T-cell (primary cell): ENCODE measurements at places on chromosomes 4 and X.
A peak's percentile ranks its signal among the peaks of the same experiment; 100 is the strongest.

- H3K36me3 ChIP-seq = no peaks in the 10 kb centered on the region
- H3K4me1 ChIP-seq = no peaks in the 10 kb centered on the region
- DNase-seq = no peak
- no peak overlapping the region for H3K4me3 ChIP-seq
Observed at GRCh38 chrX:129647418-129648410, 7.0 kb downstream of the APLN start.

GRCh38 chr4:60450054-60450453 is 750.1 kb upstream of the ADGRL3 start:
- H3K27me3 ChIP-seq = no peaks in the 10 kb centered on the region
- no peak overlapping the region for H3K27ac ChIP-seq
- H3K4me3 ChIP-seq = no peak overlapping the region
- DNase-seq = no peak
- no peaks in the 10 kb centered on the region for H3K36me3 ChIP-seq
- no peaks in the 10 kb centered on the region for H3K4me1 ChIP-seq

DNA sequence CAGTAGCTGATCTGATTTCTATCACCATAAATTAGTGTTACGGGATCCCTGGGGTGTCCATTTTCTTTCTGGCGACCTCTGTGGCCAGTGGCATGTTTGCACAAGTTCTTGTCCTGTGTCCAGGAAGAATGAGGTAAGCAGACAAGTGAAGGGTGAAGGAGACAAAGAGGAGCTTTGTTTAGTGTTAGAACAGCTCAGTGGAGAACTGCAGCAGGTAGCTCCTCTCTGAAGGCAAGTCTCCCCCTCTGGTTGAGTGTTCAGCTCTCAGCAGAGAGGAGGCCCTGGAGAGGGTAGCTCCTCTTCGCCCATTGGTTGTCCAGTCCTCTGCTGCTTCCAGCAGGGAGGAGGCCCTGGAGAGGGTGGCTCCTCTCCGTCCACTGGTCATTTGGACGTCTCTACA is 47.2 kb downstream of the DMP1 start:
- no peak overlapping the region for H3K4me3 ChIP-seq
- H3K36me3 ChIP-seq = no peaks in the 10 kb centered on the region
- DNase-seq = no peak
- no peaks in the 10 kb centered on the region for H3K4me1 ChIP-seq

DNA sequence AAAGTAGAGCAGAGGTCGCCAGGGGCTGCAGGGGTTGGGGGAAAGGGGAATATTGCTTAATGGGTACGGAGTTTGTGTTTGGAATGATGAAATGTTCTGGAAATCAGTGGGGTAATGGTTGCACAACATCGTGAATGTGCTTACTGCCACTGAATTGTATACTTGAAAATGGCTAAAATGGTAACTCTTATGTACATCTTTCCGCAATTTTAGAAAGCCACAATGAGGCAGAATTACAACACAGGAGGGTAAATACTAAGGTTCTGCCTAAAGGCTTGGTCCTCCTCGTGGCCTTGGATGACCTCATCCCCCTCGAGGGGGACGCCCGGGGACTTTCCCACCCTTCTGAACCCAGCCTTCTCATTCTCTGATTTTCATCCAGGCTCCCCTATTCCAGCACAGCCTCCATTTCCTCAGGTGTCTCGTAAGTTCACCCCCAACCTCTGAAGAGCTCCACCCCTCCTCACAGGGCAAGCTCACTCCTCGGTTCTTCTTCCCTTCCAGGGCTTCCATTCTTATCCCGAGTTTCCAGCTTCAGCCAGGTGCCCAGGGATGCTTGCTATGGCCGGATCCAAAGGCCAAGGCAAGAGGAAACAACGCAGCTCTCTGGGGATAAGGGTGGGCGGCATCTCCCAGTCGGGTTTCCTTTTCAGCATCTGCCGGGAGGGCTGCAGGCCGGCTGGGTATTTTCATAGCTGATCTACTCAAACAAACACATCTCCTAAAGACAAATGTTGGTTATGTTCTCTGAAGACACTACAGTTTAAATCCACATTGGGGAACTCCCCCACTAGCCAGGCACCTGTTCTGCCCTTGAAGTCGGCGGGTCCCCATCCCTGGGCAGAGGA is 71.3 kb upstream of the ACSL1 start:
- H3K36me3 ChIP-seq = no peaks in the 10 kb centered on the region
- no peak for DNase-seq
- peaks cover 25% of the 10 kb centered on the region for H3K27me3 ChIP-seq
- no peak overlapping the region for H3K27ac ChIP-seq
- no peak overlapping the region for H3K4me3 ChIP-seq

GRCh38 chr4:147528054-147528453 is 47.2 kb downstream of the EDNRA start:
- no peak overlapping the region for H3K27ac ChIP-seq
- H3K4me1 ChIP-seq = no peaks in the 10 kb centered on the region
- no peak overlapping the region for H3K4me3 ChIP-seq

- peak overlapping the region; percentile 34 for H3K4me3 ChIP-seq
- H3K27ac ChIP-seq = peak overlapping the region; percentile 99
- no peaks in the 10 kb centered on the region for H3K27me3 ChIP-seq
Observed at GRCh38 chrX:119686087-119686691, 6.8 kb downstream of the SEPTIN6 start.

DNA sequence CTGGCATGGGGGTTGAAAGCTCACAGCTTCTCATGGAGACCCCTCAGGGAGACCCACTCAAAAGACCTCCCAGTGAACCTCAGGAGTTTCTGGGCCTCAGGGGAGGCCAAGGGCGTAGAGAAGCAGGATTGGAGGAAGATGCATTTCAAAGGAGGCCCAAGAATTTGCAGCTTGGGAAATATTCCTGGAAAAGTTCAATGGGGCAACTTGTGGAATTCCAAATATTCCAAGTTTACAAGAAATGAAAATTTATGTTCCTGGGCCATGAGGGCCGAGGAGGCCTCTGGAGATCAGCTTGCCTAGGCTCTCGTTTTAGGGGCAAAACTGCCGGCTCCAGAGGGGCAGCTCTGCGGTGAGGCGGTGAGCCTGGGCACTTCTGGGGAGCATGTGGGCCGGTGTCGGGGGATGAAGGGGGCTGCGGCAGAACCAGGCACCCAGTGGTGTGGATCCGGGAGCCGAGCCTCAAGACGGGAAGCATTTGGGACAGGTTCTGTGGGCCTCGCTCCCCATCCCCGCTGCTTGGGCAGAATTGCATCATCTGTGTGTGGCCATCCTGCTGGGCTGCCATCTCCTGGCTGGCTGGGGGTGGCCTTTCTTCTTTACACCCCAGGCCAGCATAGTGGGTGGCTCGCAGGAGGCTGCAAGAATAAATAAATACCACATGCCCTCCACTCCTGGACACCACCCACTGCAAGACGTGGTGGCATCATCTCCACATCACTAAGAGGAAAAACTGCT is 54.6 kb upstream of the GPR78 start:
- H3K27me3 ChIP-seq = peaks cover 3% of the 10 kb centered on the region
- H3K27ac ChIP-seq = no peak overlapping the region

DNA sequence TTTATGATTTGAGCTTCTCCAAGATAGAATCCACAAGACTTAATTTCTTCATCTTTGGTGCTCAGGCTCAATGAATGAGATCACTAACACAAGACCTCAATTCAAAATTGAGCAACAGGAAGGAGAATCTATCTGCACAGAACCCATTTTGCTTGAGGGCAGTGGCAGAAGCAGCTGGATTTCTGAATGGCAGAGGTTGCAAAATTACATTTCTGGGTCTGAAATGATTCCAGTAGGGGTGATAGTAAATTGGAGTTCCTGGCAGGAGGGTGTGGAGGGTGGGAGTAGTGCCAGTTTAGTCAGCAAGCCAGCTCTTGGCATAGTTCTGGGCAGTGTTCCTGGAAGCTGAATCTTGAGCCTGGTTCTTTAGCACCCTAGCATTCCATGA is 281.1 kb downstream of the SLC7A11 start:
- no peaks in the 10 kb centered on the region for H3K4me1 ChIP-seq
- H3K27me3 ChIP-seq = no peaks in the 10 kb centered on the region
- no peak overlapping the region for H3K4me3 ChIP-seq
- DNase-seq = no peak

DNA sequence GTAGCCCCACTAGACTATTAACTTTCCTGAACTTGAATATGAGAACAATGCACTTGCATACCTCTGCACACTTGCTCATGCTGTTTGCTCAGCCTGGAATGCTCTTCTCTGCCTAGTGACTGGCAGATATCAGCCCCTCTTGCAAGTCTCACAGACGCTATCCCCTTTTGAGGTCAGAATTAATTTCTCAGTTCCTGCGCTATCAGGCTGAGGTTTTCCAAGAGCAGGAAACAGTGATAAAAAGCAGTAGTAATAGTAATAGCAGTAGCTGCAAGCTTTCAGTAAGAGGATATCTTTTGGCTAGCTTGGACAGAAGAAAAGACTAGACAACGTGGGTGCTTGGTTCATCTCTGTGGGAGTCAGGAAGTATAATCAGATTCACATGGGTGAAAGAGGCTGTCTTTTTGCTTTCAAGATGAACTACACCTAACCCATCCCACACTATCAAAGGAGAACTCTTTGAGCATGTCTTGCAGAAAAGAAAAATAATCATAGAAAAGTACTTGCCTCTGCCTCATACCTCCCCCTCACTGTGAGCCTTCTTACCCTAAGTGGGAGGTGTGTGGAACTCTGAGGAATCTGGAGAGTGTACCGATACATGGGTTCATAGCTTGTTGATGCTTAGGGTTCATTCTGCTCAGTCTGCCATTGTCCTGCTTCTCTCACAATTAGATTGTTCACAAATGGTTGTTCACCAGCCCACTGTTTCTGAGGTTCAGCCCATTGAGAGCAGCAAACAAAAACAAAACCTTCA is 11.3 kb upstream of the DRP2 start:
- no peaks in the 10 kb centered on the region for H3K36me3 ChIP-seq
- no peaks in the 10 kb centered on the region for H3K27me3 ChIP-seq
- DNase-seq = no peak
- H3K4me1 ChIP-seq = no peaks in the 10 kb centered on the region
- no peak overlapping the region for H3K27ac ChIP-seq

DNA sequence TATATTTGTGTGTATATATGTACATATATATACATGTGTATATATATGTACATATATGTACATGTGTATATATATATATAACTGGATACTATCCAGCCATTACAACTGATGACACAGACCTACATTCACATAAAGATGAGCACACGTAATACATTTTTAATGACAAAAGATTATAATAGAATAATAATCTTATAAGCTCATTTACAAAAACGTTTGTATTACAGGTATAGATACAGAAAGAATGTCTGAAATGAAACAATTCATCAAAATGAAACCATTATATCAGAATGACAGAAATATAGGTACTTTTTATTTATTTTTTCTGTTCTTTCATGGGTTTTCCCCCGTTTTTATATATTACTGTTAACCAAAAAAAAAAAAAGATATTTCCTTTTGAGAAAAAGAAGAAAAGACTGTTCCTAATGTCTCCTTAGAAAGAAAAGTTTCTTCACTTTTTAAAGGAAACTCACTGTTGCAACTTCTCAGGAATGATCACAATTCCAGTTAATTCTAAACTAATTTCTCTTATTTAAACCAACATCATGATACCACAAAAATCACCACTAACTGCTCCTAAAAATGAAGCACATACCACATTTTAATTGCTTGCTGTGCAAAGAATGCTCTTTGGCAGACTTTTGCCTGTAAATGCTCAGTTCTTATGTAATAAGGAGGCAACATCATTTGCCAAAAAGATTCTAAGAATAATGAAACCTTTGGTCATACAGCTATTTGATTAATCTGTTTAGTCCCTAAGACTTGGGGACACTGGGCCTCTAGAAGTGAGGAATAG is 18.9 kb downstream of the LEF1 start:
- peaks cover 4% of the 10 kb centered on the region for H3K36me3 ChIP-seq
- H3K27me3 ChIP-seq = no peaks in the 10 kb centered on the region
- no peak overlapping the region for H3K4me3 ChIP-seq
- peak overlapping the region; percentile 27 for H3K27ac ChIP-seq
- DNase-seq = no peak

DNA sequence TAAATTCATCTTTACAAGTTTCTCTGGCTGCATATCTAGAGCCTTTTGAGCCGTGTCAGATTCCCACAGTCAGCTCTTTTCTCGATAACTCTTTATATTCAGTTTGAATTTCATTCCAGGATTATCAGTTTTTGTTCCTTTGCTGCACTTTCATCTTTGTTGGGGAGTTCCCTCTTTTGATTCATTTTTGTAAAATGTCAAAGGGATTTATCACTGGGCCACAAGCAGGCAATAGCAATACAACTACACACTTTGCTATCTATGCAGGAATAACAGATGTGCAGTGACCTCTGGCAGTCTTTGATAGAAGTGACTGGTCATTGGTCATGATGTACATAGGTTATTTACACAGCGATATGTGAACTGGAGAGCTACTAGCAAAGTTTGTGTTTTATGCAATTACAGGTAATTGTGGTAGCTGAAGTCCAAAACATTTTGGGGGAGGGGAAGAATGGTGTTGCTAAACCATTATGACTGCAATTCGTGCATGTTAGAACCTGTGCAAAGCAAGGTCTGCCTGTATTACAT is 43.8 kb downstream of the HPGDS start:
- H3K4me3 ChIP-seq = no peak overlapping the region
- H3K36me3 ChIP-seq = no peaks in the 10 kb centered on the region
- no peaks in the 10 kb centered on the region for H3K27me3 ChIP-seq
- H3K4me1 ChIP-seq = no peaks in the 10 kb centered on the region

DNA sequence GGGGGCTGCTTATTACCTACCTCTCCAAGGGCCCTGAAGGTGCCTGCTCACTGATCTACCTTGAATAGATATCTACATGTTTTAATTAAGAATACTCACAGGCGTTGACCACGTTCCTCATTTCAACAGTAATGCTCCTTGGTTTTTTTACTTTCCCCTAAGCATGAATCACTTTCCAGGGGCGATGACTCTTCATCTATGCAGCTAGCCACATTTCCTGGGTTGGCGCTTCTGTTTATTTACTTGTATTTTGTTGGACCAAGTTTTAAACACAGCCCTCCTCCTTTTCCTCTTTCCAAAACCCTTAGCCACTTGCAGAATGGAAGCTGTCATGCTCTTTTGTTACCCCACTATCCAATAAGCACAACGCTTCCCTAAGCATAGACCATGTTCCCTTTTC is 50.8 kb downstream of the CBLL2 start:
- no peak overlapping the region for H3K4me3 ChIP-seq
- no peak overlapping the region for H3K27ac ChIP-seq

DNA sequence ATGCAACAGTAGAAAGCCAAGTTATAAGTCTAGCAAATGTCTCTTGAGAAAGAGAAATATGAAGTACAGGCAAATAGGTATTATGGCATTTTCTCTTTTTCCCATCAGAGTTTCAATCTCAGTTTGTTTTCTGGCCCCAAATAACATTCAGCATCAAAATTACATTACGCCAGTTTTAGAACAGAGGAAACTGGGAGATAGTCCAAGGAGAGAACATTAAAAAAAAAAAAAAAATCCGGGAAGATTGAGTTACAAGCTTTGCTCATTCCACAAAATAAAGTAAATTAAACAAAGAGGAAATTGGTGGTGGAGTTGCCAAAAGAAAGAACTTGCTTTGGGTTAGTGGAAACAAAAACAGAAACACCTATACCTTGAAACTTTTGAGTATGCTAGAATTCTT is 50.4 kb upstream of the IL13RA2 start:
- no peak for DNase-seq
- no peak overlapping the region for H3K4me3 ChIP-seq
- H3K4me1 ChIP-seq = no peaks in the 10 kb centered on the region
